ENCODE measurements at places on chromosomes 4 and X.

- no peak for DNase-seq
These were observed 215.2 kb downstream of the MGST2 start for GRCh38 chr4:139880841-139881240.

DNA sequence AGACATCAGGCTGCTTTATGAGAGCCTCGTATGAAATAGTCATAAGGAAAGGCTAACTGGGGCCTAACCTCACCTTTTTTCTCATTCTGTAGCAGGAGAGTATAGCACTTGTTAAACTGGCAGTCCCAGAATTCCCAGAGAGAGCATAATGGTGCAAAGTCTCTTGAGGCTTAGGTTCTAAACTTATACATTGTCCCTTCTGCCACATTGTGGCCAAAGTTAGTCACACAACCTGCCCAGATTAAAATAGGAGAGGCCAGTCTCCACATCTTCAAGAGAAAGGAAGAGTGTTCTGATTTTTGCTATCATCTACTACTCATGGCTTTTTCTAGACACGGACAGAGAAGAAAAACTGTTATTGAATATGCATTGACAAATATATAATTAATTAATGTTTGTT lies 1588.9 kb upstream of the PCDH7 start:
- no peak for DNase-seq

DNA sequence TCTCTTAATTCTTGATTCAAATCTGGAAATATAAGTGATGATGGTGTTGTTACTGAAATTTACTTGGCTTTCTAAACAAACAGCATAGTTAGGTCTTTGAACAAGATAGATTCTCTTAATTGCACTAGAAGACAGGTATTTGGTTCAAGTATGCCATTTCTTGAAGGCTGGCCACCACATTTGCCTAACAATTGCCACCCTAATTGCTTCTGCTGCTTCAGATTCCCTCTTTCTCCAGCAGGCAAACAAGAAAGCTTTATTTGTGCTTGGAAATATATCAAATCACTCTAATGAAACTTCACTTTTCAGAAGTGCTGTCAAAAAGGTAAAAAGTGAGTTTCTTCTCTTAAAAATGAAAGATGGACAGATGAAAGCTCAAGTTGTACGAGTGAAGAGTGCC lies 418.6 kb downstream of the INPP4B start:
- no peak for DNase-seq

- DNase-seq: no peak
These were observed 230.9 kb upstream of the FAT1 start for GRCh38 chr4:186954509-186954908.
